ENCODE measurements at places on chromosomes 11 and 22.

- no peak for DNase-seq
Measured at GRCh38 chr11:70872955-70873735, 379.2 kb downstream of the SHANK2 start.

DNA sequence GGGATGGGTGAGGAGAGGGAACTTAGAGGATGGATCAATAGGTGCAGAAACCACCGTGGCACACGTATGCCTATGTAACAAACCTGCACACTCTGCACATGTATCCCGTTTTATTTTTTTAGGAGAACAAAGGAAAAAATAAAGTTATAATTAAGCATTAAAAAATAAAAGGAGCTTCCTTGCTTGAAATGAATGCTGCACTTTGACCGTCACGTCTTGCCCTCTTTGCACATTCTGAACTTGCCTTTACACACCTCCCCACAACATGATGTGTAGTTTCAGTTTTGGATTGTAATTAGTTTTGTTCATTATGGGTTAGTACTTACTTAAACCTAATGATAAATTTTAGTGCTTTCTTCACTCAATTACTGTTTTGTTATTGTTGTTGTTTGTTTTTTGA lies 3.1 kb upstream of the CSRP3 start:
- DNase-seq, result no peak

DNA sequence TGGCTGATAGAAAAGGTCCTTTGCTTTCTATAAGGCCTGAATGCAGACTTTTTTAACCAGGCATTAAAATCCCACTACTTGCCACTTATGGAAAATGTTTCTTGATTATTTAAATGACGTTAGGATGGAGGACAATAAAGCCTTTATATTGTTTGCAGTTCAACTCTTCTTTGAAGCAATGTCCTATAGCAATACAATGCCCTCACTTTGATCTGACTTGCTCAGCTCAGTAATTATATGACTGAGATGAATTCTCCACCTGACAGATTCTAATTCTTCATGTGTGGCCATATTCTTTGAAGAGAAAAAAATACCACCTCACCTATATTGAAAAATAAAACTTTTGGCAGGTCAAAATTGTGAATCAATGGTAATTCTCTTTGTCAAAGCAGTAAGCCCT lies 182.0 kb upstream of the MTMR2 start:
- DNase-seq, result no peak

- no peak for DNase-seq
Measured at GRCh38 chr11:121435551-121436511, 16.3 kb upstream of the SORL1 start.
